H54 (cell line): ENCODE measurements at places on chromosomes 2 and 18.

GRCh38 chr2:150689590-150689989 lies 202.1 kb upstream of the RND3 start:
- DNase-seq = no peak

DNA sequence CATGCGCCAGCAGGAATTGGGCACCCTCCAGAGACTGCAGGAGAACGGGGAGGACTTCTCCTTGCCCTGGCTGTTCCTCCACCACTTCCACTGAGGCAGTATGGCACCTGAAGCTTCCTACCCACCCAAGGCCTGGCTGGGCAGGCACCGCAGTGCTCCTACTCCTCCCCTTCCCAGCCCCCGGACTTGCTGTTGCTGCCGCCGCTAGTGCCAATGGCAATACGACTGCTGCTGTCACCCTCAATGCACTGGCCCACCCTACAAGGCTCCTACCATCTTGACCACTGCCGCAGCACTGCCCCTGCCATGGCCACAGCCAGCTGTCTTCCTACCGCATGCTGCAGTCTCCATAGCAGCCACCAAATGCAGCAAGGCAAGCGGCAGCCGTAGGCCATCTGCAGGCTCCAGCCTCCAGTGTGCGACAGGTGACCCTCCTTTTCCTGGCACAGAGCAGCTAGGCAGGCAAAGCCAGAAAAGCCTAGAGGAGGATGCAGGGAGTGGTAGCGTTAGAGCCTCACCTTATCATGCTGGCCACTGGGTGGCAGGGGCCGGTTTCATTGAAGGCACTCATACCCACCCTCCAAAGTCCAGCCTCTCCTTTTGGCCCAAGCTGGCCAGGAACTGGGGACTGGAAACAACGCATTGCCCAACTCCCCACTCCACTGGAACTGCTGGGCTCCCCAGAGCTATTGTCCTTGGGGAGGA lies 47.4 kb upstream of the ANKRD62 start:
- no peak for DNase-seq

- DNase-seq = no peak
Measured at GRCh38 chr2:241136191-241136590, 13.1 kb downstream of the PASK start.

- no peak for DNase-seq
Measured at GRCh38 chr2:180778291-180778690, 202.1 kb upstream of the UBE2E3 start.

DNA sequence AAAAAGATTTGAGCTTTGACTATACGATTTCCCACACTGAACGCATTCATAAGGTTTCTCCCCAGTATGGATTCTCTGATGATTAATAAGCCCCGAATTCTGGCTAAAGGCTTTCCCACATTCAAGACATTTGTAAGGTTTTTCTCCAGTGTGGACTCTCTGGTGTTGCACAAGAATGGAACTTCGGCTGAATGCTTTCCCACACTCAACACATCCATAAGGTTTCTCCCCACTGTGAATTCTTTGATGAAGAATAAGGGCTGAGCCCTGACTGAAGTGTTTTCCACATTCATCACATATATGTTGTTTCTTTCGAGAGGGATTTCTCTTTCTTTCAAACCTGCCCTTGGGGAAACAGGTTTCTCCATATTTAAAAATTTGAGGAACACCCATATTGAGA lies 6.9 kb downstream of the ZNF24 start:
- DNase-seq = no peak

DNA sequence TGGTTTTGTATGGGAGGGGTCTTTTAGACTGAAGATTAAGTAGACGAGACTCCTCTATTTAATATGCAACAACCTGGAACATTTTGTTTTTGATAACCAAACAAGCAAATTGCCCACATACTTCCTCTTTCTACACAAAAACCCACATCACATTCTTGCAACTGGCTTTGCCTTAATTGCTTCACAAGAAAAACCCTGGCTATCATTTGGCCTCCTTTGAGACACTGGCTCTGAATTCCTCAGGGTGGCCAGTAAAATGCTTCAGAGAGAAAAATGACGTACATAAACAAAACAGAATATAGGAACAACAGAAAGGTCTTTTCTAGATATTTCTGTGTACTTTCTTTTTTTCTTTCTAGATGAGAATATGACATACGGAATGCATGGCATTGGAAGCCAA lies 103.0 kb downstream of the TRIB2 start:
- no peak for DNase-seq

DNA sequence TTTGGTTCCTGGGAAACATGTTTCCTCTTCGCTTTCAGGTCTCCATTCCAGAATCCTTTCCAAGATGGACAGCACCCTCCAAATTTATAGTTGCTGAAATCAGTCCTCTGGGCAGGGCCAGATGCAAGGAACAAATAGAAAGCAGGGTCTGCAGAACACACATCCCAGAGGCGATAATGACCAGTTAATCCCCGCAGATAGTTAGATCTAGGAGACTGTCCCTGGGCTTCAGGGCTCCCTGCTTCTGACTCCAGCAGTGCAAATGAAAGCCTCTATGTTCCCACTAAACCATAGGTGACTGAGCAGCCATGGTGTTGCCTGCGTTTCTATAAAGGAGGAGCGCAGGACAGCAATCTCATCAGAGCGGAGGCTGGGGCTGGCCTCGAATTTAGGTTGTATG lies 38.7 kb downstream of the SRSF7 start:
- DNase-seq = no peak

GRCh38 chr2:224085246-224085645 lies 46.2 kb upstream of the SERPINE2 start:
- peak; percentile 40 for DNase-seq

GRCh38 chr2:3442185-3442584 lies 62.7 kb downstream of the TRAPPC12 start:
- no peak for DNase-seq

GRCh38 chr2:35391736-35392442 lies 963.7 kb upstream of the CRIM1 start:
- no peak for DNase-seq

DNA sequence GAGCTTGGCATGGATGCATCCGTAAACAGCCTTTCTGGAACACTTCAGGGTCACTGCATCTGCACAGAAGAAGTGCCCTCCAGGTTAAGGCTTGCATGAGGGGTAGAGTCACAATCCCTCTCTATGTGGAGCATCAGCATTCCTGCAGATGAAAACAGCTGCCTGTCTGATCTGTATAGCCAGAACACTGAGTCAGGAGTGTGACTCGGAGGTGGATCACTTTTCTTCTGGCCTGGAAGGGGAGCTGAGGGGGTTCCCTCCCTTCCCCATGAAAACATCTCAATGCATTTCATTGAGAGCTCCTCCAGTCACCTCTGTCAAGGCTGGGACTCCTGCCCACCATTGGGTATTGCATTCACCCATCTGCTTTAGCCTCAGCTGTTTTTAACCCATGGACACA lies 72.5 kb upstream of the SERPINE2 start:
- DNase-seq = no peak

GRCh38 chr2:226690461-226691024 lies 109.1 kb downstream of the IRS1 start:
- no peak for DNase-seq

- DNase-seq = no peak
Measured at GRCh38 chr2:56892382-56892781, 708.6 kb downstream of the CCDC85A start.

DNA sequence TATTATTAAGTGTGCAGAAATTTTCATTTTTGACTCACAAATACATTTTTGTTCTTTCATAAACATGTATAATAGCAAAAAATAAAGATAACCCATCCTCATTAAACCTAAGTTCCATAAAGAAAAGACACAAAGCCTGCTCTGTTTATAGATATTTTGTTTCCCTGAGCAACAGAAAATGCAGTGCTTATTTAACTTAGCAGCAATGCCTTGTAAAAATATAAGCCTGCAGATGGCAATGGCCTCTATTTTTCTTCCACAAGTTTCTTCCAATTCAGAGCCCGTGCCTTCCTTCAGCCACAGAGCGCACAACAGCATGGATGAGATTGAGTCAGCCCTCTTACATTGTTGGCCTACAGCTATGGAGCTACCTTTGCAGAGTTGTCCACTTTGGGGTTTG lies 43.6 kb downstream of the PKP4 start:
- DNase-seq = no peak

GRCh38 chr2:39228413-39229209 lies 15.2 kb downstream of the CDKL4 start:
- DNase-seq = no peak

DNA sequence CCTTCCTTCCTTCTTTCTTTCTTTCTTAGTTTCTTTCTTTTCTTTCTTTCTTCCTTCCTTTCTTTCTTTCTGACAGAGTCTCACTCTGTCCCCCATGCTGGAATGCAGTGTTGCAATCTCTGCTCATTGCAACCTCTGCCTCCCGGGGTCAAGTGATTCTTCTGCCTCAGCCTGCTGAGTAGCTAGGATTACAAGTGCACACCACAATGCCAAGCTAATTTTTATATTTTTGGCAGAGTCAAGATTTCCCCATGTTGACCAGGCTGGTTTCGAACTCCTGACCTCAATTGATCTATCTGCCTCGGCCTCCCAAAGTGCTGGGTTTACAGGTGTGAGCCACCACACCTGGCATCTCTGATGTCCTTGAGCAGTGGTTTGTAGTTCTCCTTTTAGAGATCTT lies 48.5 kb downstream of the IL1R2 start:
- DNase-seq = no peak

DNA sequence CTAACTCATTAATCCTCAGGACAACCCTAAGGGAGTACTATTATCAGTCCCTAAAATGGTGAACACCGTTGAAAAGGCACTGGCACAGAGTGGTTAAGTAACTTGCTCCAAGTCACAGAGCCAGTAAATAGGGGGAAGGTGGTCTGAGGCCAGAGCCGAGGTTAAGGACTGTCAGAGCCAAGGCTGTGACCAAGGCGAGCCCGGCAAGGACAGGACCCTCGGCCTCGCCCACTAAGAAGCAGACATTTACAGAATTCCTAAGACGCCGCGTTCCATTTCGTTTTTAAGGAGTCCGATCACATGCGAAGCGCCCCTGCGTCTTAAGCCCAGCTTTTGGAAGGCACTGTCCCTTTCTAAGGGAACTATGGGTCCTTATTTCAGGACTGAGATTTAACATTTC lies 1.1 kb downstream of the PDIA6 start:
- no peak for DNase-seq

GRCh38 chr2:29082804-29083495 lies 8.6 kb upstream of the PCARE start:
- DNase-seq = no peak

DNA sequence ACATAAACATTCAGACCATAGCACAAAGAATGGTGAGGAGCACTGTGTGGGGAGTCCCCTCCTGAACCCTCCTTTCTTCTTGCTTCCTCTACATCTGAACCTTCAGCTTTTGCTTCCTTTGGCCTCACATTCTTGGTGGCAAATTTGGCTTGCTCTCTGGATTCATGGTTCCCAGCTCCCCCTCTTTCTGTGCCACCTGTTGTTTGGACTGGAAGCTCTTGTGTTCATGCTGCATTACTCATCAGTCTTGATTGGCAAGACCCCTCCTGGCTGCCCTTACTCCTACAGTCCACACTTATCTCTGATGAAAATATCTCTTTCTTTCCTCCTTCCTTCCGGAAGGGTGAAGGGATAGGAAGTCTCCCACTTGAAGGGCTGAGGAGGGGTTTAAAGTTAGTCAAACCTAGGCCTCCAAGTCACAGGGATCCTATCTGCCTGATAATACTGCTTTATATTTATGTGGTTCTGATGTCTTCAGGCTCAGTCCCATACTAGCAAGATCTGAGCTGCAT lies 70.0 kb downstream of the MYO3B start:
- DNase-seq = no peak

GRCh38 chr2:10497797-10498251 lies 49.7 kb upstream of the ODC1 start:
- DNase-seq = peak; percentile 95

DNA sequence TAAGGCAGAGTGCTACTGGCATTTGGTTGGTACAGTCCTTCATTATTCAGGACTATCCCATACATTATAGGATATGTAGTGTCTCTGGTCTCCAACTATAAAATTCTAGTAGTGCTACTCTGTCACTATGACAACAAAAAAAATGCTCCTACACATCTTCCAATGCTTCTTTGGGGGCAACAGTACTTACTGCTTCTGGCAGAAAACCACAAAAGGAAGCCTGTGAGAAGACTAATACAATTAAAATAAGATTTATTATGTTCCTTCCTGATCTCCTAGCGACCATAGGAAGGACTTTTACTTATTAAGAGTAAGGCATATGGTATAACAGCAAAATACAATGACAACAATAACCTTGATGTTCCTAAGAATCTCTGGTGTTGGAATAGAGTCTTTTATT lies 48.4 kb upstream of the CPO start:
- no peak for DNase-seq

DNA sequence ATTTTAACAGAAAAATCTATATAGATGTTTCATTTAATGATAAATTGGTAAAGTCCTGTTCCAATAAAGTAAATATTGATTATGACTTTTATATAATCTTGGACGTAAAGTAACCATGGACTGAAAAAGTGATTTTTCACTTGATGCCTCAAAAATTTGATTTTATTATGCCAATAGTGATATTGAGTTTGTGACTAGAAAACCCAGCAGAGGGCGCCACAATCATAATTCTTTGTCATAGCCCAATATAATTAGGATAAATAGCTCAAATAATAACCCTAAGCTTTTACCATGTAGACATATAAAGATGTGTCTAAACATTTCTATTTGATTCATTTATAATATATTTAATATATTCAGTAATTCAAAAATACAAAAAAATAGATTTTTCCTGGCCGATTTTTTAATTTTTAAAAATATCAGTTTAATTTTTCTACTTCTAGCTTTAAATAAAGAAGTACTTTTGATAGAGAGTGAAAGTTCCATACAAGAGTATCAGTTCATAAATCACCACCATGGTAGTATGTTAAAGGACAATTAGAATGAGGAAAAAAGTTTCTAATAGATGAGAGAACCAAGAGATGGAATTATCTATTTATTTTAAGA lies 30.7 kb downstream of the CAMKMT start:
- DNase-seq = no peak

- DNase-seq = no peak
Measured at GRCh38 chr2:12490641-12491040, 226.1 kb upstream of the TRIB2 start.

DNA sequence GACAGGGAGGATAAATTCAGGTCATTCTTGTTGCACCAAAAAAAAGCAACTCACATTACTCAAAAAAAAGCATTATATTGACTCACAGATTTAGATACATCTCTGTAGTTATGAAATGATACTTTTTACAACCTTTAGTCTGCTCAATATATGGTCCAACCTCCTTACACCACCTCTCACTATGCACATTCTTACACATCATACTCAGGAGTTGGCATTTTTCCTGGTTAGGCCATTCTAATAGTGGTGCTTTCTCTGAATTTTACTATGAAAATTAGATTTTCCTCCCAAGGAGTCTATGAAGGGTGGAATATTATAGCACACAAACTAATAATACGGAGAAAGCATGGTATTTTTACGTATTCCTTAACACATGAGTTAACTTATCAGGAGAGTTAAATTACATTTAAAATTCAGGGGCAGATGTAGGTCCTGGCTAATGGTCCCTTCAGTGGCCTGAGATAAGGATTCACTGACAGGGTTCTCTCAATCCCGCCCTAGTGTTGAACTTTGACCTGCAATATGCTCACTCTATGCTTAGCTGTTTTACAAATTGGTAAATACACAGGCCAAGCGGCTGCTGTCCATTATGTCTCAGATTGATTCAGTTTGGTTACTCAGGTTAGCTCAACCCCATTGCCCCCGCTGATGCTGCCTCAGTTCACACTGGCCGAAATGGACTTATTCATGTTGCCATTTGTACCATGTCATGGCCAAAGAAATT lies 153.6 kb downstream of the NCKAP5 start:
- DNase-seq = no peak
